ENCODE measurements at places on chromosomes 6 and 20.

DNA sequence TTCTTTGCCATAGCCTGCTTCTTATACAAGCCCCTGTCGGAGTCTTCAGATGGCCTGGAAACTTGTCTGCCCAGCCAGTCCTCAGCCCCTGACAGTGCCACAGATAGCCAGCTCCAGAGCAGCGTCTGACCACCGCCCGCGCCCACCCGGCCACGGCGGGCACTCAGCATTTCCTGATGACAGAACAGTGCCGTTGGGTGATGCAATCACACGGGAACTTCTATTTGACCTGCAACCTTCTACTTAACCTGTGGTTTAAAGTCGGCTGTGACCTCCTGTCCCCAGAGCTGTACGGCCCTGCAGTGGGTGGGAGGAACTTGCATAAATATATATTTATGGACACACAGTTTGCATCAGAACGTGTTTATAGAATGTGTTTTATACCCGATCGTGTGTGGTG is 29.5 kb downstream of the SLCO4A1 start:
- H3K27ac ChIP-seq: no peak overlapping the region
- no peaks in the 10 kb centered on the region for H3K36me3 ChIP-seq
- DNase-seq: no peak
- no peak overlapping the region for H3K4me3 ChIP-seq

- no peaks in the 10 kb centered on the region for H3K27me3 ChIP-seq
- H3K4me3 ChIP-seq: no peak overlapping the region
- no peak overlapping the region for H3K27ac ChIP-seq
- no peaks in the 10 kb centered on the region for H3K36me3 ChIP-seq
- no peaks in the 10 kb centered on the region for H3K4me1 ChIP-seq
These were observed 547.2 kb upstream of the MAN1A1 start for GRCh38 chr6:119896806-119897205.

- no peak for DNase-seq
- H3K4me3 ChIP-seq: no peak overlapping the region
- no peaks in the 10 kb centered on the region for H3K36me3 ChIP-seq
These were observed 112.0 kb upstream of the CCN2 start for GRCh38 chr6:132063204-132063603.

DNA sequence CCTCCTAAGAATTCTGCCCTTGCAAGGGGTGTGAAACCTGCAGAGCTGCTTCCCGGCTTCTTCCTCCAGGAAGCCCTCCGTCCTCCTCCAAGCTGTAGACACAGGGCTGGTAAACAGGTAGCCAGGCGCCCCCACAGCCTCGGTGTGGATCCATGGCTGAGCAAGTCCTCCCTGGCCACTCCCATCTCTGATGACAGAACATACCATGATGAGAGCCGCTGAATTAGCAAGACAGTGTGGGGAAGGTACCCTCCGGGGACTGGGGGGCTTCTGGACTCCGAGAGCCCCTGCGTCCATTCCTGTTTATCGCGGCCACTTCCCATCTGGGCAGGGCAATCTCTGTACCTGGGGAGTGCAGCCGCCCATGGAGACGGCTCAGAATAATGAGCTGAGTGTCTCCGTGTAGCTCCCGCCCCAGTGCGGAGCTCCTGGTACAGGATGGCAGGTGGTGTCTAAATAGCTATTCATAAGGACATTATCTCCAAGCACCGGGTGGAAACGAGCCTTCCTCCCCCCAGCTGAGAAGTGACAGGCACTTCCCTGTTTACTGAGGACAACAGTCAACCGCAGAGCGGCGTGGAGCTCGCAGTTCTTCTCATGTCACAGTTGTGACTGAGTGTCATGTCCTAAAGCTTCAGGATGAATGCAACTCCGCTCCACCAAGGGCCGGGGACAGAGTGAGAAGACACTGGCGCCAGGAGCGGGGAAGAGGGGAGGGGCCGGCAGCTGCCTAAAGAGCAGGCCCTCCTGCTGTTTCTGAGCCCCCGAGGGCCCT is 22.7 kb upstream of the NTSR1 start:
- H3K4me1 ChIP-seq: peaks cover 10% of the 10 kb centered on the region
- H3K27ac ChIP-seq: no peak overlapping the region
- DNase-seq: no peak
- no peaks in the 10 kb centered on the region for H3K36me3 ChIP-seq
- no peak overlapping the region for H3K4me3 ChIP-seq

- no peak overlapping the region for H3K4me3 ChIP-seq
- H3K4me1 ChIP-seq: no peaks in the 10 kb centered on the region
- no peak for DNase-seq
- H3K27me3 ChIP-seq: no peaks in the 10 kb centered on the region
- no peaks in the 10 kb centered on the region for H3K36me3 ChIP-seq
These were observed 17.8 kb upstream of the TAGAP start for GRCh38 chr6:159062564-159062945.

DNA sequence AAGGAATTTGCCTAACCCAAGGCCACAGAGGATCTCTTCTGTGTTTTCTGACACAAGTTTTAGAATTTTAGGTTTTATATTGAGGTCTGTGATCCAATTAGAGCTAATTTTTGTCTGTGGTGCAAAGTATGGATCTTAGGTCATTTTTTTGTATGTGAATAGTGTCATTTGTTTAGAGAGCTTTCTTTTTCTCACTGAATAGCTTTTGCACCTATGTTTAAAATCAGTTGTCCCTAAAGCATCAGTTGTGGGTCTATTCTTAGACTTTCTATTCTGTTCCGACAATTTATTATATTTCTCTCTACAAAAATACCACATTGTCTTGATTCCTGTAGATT is 341 bp upstream of the MCM9 start:
- DNase-seq: no peak
- H3K27me3 ChIP-seq: no peaks in the 10 kb centered on the region
- no peaks in the 10 kb centered on the region for H3K36me3 ChIP-seq

- DNase-seq: no peak
- H3K4me3 ChIP-seq: no peak overlapping the region
- no peak overlapping the region for H3K27ac ChIP-seq
- H3K27me3 ChIP-seq: no peaks in the 10 kb centered on the region
- no peaks in the 10 kb centered on the region for H3K4me1 ChIP-seq
These were observed 120.4 kb upstream of the RIPOR2 start for GRCh38 chr6:25056130-25056529.

GRCh38 chr6:107077710-107078109 is 37.6 kb downstream of the BEND3 start:
- no peak overlapping the region for H3K27ac ChIP-seq
- no peak for DNase-seq
- H3K4me3 ChIP-seq: no peak overlapping the region
- no peaks in the 10 kb centered on the region for H3K27me3 ChIP-seq

DNA sequence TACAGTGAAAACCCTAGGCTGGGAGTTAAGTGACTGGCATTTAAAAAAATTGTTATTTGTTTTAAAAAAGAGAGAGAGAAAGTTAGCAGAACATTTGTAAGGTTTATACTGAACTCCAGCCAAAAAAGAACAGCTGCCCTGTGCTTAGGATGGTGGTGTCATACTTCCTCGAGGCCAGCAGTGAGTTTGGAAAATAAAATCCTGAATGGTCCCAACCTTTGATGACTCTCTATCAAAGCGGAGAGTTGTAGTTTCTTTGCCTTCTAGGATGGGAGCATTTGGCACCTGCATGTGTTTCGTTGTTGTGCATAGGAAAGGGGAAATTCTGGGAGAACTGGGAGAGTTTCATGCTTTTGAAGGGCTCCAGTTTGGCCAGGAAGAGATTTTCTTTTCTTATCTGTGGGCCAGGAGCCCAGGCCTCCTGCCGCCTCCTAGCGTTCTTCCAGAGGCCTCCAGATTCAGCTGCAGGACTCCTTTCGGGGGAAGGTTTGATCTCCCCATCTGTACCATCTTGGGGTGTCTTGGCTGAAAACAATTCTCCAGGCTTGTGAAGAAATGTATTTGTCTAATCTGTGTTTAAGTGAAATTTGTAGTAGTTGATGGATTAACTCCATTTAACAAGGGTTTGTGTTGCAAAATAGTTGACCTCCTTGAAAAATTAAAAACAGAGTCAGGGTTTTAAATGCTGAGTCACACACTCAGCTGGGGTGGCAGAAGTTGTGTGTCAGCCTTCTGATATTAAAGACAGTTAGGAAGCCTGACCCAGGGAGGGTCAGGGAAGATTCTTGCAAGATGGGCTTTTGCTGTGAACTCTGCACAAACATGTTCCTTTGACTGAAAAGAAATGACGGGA is 63.4 kb downstream of the TXNDC5 start:
- DNase-seq: no peak
- H3K4me3 ChIP-seq: no peak overlapping the region
- H3K4me1 ChIP-seq: no peaks in the 10 kb centered on the region

DNA sequence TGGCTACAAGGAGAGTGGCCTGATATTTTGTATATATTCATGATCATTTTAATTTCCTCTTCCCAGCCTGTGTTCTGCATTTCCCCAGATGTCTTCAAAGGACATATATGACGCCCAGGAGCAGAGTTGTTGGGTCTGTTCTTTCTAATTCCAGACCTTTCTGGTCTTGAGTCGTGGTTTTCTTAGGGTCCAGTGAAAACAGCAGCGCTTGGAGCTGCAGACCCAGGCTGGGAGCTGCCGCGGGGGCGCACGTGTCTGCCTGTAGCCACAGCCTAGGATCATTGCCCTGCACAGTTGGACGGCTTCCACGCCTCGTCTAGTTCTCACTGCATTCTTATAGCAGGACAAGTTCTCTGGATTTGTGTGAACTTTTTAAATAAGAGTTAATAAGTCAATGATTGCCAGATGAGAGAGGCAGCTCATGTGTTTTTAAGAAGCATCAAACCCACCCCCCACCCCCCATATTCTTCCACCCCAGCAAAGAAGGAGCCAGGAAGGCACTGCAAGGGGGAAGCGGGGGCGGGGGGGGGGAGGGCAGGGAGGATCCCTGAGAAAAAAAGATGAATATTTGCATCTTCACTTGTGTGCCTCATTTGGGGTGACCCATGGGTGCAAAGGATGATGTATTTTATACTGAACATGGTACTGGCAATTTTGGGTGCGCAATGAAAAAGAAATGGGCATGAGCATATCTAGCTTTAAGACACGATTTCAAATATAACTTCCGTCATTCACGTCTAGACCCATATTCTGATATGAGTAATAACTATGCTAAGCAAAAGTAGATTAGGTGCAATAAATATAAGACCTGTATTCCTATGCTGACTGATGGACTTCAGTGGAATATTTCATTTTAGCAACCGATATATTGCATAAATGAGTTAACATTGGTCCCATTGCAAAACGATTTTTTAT is 160.0 kb downstream of the TBXT start:
- H3K27me3 ChIP-seq: no peaks in the 10 kb centered on the region
- no peaks in the 10 kb centered on the region for H3K36me3 ChIP-seq
- DNase-seq: no peak
- H3K4me1 ChIP-seq: peaks cover 3% of the 10 kb centered on the region
- no peak overlapping the region for H3K27ac ChIP-seq
- no peak overlapping the region for H3K4me3 ChIP-seq

DNA sequence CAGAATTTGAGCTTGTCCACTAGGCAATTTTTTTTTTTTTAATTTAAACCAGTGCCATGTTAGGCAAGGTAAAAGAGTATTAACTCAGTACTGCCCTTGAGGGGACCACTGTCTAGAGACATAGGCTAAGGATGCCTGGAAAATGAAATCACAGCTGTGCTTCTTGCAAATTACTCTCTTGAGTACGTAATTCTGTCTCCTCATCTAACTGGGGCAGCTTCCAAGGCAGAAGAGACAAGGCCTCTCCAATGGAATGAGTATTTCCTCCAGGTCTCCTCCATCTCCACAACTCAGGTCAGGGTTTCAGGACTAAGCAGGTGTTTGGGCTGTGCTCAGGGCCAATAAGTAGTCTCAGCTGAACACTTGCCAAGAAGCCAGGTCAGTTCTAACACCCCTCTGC is 33.8 kb upstream of the MRPS10 start:
- no peak overlapping the region for H3K4me3 ChIP-seq
- no peak for DNase-seq
- no peaks in the 10 kb centered on the region for H3K36me3 ChIP-seq

GRCh38 chr6:44297063-44298038 is 15.8 kb downstream of the AARS2 start:
- peaks cover 16% of the 10 kb centered on the region for H3K4me1 ChIP-seq
- no peak overlapping the region for H3K27ac ChIP-seq
- DNase-seq: no peak
- H3K36me3 ChIP-seq: peaks cover 24% of the 10 kb centered on the region

DNA sequence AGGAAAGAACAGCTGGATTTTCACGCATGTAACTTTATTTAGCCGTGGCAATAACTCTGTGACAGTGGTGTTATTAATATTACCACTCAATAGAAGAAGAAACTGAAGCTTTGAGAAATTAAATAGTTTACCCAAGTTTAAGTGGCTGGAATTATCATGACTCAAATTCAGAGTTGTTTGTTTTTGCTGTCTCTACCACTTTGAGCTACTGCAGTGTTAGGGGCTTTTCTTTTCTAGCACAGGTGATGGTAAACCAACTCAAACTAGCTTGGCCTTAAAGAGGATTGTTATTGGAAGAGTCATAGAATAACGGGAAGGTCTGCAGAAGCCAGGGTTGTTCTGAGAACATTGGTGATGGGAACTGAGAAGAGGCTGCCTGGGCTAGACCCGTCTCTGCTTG is 66.0 kb upstream of the PREP start:
- no peak for DNase-seq
- H3K27ac ChIP-seq: no peak overlapping the region

DNA sequence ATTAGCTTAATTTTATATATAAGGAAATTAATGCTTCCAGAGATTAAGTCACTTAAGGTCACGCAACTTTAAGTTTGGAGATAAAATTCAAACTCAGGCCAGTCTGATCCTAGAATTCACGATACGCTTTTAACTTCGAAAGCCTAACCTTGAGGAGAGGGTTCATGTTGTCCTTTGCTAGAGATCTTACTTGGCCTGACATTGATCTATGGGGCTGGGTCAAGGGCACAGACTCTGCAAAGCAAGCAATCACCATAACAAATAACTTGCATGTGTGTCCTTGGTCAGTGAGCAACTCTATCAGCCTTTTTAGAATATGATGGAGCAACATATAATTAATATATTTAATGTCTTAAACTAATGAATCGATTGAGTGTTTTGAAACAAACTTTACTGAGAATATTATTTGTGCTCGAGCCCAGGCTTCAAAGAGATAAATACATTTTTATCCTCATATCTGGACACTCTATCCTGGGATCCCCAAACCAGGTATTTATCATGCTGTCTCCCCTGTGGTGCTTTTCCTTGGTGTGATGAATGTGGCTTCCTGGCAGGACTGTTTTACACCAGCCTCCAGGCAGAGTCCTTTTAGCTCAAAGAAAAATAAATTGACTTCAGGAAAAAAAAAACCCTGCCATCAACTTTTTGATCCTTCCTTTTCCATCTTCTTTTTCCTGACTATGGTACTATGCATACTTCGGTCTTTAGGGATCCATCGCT is 29.1 kb downstream of the RPS12 start:
- H3K36me3 ChIP-seq: no peaks in the 10 kb centered on the region
- H3K4me1 ChIP-seq: no peaks in the 10 kb centered on the region
- no peak overlapping the region for H3K4me3 ChIP-seq
- DNase-seq: no peak
- no peak overlapping the region for H3K27ac ChIP-seq
- H3K27me3 ChIP-seq: no peaks in the 10 kb centered on the region

GRCh38 chr6:47141171-47141570 is 99.0 kb upstream of the ADGRF1 start:
- no peaks in the 10 kb centered on the region for H3K36me3 ChIP-seq
- H3K4me3 ChIP-seq: no peak overlapping the region
- DNase-seq: no peak
- no peaks in the 10 kb centered on the region for H3K27me3 ChIP-seq
- no peak overlapping the region for H3K27ac ChIP-seq

All from esophagus squamous epithelium (tissue), 5 donors.